ENCODE measurements at places on chromosomes 1 and 21.
A peak's percentile ranks its signal among the peaks of the same experiment; 100 is the strongest.

- peak; percentile 46 for DNase-seq
Measured at GRCh38 chr1:109478806-109479205, 4.9 kb upstream of the ATXN7L2 start.

GRCh38 chr21:29639366-29640079 is 300.3 kb downstream of the GRIK1 start:
- DNase-seq: no peak

DNA sequence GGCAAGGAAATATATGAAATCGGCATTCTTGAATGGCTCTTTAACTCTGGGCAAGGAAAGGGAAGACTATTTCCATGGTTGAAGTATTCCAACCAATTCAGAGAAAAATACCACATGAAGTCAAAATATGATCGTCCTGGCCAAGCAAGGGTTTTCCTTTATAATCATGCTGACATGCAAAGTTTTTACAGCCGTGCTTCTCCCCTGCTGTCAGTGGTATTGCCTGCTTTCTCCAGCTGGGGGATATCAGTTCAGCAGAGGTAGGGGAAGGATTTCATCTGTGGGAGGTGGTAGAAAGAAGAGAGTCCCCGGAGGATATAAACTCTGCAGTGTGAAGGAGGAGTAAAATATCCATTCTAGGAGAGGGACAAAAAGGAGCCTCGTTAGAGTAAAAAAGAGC is 322.8 kb downstream of the PAPPA2 start:
- no peak for DNase-seq

GRCh38 chr1:172801771-172802322 is 142.9 kb downstream of the FASLG start:
- no peak for DNase-seq

DNA sequence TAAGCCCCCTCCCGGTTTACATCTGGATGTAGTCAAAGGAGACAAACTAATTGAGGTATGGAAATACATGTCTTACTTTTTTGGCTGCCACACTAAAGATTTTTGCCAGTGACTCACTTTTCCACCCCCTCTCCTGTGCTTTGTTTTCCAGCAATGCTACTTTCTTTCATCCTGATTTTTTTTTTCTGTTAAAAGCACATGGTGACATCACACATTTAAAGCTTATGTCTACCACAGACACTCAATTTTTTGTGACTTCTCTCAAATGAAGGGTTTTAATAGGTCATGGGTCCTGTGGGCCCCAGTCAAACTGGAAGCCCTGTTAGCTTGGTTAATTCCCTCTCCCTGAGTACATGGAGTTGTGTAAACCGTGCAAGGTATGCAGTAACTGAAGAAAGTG is 2.2 kb downstream of the PPP1R8 start:
- DNase-seq: no peak

GRCh38 chr1:16042096-16042495 is 1.5 kb upstream of the CLCNKB start:
- no peak for DNase-seq

GRCh38 chr1:83673312-83673711 is 325.6 kb downstream of the TTLL7 start:
- no peak for DNase-seq

- DNase-seq: peak; percentile 5
Measured at GRCh38 chr1:180953291-180954004, 40.8 kb downstream of the KIAA1614 start.

DNA sequence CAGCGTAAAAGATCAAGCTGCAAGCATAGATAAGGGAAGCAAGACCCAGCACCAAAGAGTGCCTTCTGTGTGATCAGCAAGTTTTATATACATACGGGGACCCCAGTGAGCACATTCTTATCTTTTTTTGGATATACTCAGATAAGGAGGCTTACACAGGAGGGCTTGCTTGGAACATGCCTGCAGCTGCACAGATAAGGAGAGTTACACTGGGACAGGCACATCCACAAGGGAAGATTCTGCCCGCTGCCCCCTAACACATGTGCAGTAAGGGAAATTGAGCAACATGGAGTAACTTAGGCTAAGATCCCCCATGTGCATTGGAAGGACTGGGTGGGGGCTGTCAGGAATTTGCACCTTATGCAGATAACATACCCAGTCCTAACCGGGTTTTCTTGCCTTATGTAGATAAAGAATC is 1334.8 kb downstream of the MRPL39 start:
- no peak for DNase-seq

- no peak for DNase-seq
Measured at GRCh38 chr21:37181059-37181458, 86.1 kb downstream of the VPS26C start.

GRCh38 chr1:93603601-93604000 is 78.0 kb downstream of the BCAR3 start:
- DNase-seq: no peak

DNA sequence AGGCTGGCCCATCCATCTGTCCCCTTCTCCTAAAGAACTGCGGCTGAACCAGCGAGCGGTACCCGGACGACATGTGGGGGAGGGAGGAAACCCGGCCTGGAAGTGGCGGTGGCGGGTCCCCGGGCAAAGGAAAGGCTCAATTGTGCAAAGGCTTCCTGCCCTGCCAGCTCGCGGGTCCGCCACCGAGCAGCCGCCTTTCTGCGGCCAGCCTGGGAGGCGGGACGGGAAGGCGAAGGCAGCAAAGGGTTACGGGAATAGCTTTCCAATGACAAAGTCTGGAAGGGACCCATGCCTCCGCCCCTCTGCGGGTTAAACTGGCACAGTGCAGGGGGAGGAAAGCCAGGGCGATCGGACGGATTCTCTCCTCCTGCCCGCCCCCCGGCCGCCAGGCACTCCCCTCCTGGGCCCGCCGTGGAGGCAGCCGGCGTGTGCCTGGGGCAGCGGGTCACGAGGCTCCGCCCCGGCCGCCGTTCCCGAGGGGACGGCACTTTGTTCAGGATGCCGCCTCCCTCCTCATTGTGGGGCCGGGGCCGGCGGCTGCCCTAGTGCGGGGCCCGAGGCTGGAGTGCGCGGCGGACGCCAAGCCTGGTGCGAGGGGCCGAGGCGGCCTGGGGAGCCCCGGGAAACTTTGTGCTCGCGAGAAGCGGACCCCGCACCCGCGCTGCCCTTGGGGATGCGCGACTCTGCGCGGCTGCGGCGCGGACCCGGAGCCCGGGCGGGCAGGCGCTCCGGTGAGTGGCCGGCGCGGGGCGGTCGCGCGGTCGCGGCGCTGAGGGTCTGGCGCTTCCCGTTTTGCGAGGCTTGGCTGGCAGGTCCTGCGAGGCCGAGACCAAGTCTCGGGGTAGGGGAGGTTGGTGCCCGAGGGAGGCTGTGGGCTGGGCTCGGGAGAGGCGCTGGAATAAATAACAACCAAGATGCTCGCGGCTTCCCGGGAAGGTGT is at the start of gene NAV1:
Gene NAV1, plus strand, starts transcription at position 516 of the 940 bp plus-strand sequence. CDS start 83,758 bp downstream, outside the sequence.
- no peak for DNase-seq

DNA sequence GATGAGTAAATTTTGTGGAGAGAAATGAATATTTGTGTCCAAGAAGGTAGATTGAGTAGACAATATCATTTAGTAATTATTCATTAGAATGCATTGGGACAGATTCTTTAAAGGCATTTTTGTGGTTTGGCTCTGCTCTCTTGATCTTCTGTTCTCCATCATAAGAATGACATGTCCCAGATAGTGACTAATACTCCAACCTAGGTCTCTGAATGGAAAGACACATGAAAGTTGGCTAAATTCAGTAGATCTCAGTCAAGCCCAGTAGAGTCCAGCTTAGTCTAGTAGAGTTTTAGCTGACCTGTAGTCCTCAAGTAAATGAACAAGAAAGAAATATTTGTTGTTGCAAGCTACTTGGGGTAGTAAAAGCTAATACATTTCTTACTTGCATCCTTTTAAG is 61.8 kb upstream of the DNAH14 start:
- DNase-seq: no peak

GRCh38 chr1:185483664-185484450 is 166.8 kb upstream of the IVNS1ABP start:
- DNase-seq: no peak

DNA sequence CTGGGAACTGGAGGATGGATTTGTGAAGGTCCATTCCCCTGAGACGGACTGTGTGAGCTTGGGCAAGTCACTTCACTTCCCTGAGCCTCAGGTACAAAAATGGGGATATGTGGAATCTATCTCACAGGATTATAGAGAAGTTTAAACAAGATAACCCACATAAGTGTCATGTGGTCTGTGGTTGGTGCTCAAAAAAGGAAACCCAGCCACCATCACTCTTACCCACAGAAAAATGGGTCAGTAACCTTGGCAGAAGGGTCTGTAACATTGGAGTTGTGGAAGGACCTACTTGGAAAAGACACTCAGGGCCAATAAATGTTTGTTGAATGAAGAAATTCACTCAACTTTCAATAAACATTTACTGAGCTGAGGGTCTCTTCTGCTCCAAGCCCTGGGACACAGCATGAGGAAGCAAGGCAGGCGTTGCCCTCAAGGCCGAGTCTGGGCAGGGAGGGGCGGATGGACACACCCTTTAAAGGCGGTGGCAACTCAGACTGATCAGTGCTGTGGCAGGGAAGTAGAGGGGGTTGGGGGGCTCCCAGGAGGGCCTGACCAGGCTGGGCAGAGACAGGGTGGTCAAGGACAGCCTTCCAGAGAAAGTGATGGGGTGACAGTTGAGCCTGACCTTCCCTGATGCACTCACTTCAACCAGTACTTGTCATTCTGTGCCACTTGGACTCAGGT is 66.7 kb upstream of the ACOT11 start:
- no peak for DNase-seq

DNA sequence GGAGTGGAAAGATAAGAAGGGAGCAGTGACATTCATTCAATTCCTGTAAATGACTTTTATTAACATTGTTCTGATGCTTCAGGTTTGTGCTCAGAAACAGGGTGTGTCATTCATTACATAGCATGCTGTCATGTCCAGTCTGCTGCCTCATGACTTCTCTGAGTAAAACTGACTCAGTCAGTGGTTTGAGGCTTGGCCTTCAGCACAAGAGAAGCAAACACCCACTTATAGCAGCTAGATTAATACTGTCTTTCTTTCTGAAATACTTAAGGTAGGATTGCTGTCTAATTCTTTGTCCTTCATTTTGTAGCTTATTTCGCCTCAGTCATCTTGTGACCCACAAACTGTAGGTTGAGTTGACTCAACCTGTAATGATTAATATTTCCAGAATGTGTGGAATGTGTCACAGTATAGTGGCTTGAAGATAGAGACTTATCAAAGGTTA is 32.9 kb downstream of the RASAL2 start:
- DNase-seq: no peak

- DNase-seq: no peak
Measured at GRCh38 chr1:156496211-156496761, 4.3 kb downstream of the MEF2D start.

GRCh38 chr21:34807146-34807880 is 138.5 kb downstream of the CLIC6 start:
- peak; percentile 47 for DNase-seq

GRCh38 chr1:31981972-31982371 is 31.7 kb upstream of the KHDRBS1 start:
- peak; percentile 48 for DNase-seq

- DNase-seq: no peak
Measured at GRCh38 chr21:38800924-38801744, 4.6 kb upstream of the ETS2 start.

DNA sequence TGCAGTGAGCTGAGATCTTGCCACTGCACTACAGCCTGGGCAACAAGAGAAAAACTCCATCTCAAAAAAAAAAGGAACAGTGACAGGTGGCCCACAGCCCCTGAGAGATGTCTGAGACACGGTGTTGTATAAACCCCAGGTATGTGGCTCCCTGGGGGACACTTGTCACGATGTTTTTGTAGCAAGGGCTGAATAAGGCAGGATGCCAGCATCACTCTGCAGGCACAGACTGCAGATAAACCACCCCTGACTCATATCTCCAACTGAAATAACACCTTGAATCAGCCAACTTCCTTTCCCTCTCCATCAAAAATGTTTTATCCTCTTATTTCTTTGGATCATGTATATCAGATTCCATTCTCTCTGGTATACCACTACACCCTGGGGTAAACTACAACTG is 52.5 kb downstream of the NMNAT2 start:
- no peak for DNase-seq

DNA sequence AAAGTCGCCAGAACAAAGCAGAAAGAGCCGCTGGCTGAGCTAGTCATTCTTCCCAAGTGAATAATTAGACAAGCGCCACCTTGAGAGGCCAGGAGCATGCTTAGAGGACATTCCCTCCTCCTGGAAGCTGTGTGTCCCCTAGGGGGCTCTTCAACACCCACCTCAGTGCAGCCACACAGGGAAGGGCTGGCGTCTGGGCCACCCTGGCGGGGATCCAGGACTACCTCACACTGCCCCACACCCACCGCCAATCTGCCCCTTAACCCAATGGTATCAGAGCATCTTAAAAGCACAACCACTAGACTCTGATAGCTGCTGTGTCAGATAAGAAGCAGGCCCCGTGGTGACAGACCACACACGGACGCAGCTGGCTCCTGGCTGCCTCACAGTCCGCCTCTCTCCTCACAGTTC is 24.9 kb downstream of the SETD4 start:
- DNase-seq: no peak

GRCh38 chr1:208117409-208117808 is 126.8 kb downstream of the PLXNA2 start:
- no peak for DNase-seq

DNA sequence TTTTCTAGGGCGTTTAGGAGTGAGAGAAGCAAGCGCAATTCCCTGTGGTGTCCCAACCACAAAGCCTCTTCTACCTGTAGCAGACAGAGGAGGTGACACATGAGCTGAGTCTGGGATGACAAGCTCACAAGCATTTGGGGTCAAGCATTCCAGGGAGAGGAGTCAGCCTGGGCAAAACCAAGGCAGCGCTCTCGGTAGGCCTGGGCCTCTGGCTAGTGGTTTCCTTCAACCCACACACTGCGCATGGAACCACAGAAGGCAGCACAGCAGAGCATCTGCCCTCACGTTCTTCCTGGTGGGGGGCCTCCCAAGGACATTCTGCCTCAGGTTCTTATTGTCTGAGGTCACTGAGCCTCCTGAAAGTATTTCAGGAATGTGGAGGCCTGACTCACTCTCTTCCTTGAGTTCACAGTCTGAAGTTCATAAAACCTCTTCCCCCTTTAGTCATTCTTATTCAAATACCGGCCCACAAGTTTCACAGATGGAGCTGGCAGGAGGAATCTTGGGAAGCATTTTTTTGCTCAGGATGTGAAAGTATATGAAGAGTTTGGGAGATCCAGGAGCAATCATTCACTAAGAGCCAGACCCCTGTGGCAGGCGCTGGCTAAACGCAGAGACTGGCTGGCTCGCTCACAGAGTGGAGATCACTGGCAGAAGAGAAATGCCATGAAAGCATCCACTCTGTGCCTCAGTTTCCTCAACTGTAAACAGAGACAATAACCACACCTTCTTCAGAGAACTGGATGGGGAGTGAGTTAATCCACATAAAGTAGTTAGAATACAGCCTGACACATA is 26.8 kb downstream of the CCN1 start:
- DNase-seq: no peak

GRCh38 chr1:117985973-117986372 is 56.4 kb downstream of the WDR3 start:
- no peak for DNase-seq

- no peak for DNase-seq
Measured at GRCh38 chr1:117580436-117580835, 25.4 kb upstream of the TENT5C start.

DNA sequence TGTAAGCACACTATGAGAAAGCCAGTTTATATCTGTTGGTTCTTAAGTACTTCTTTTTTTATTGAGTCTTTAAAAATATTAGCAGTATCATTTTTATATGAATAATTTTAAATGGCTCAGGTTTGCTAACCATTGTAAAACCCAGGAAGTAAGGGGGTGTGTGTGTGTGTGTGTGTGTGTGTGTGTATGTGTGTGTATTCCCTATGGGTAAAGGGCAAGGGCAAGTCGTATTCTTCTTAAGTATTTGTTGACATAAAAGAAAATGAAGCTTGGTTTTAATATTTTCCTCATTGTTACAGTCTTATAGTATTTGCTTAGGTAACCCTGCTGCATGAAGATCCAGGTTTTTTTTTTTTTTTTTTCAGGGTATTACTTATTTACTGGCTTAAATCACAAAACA is 495.0 kb upstream of the B3GALT2 start:
- no peak for DNase-seq
